ENCODE measurements at places on chromosomes 7 and 10.

DNA sequence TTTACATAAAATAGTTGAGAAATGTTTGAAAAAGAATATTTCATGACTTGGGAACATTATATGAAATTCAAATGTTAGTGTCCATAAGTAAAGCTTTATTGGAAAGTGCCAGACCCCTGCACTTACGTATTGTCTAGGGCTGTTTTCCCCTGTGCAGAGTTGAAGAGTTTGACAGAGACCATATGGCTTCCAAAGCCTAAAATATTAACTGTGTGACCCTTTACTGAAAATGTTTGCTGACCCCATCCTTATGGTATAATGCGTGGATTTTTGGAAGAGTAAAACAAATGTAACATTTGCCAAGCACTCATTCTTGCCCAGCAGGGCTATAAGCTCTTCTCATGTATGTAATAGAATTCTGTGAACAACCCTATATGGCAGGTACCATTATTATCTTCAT is 40.1 kb upstream of the RAB18 start:
- no peak for DNase-seq

DNA sequence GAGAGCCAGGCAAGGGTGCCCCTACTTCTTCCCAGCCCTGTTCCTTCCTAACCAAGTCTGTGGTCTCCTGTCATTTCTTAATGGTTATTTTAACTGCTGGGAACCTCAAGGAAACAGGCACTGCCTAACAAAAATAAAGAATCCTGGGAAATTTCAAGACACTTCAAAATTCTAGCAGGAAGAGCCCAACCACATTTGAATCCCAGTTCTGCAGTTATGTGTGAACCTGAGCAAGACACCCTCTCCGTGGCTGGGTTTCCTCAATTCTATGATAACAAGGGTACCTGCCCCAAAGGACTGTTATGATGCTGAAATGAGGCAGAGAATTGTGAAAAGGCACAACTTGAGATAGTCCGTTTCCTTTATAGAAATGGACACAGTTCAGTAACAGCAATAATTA is 36.2 kb upstream of the DUSP5 start:
- DNase-seq, result no peak

GRCh38 chr10:69726850-69727249 is 74.9 kb upstream of the COL13A1 start:
- DNase-seq, result no peak

DNA sequence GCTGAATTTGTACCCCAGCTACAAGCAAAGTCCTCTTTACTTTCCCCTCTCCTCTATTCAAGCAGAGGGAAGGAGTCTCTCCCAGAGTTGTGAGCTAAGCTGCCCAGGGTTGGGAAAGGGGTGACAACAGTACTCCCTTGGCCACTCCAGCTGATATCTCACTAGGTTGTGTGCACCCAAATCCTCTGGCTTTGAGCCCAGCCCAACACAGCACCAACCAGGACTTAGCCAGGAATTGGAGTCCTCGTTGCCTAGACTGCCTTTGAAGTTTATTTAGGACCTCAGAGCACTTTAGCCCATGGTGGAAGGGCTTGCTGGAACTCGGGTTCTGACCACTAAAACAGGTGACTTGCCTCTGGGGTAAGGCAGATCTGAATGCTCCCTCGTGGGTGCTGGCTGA is 35.7 kb upstream of the DYNC1I1 start:
- DNase-seq, result no peak

- DNase-seq, result no peak
Measured at GRCh38 chr10:30455816-30456215, 21.8 kb downstream of the MAP3K8 start.

- no peak for DNase-seq
Measured at GRCh38 chr7:148967032-148967372, 61.3 kb downstream of the PDIA4 start.

- DNase-seq, result no peak
Measured at GRCh38 chr7:30764030-30764975, 6.9 kb upstream of the MINDY4 start.

DNA sequence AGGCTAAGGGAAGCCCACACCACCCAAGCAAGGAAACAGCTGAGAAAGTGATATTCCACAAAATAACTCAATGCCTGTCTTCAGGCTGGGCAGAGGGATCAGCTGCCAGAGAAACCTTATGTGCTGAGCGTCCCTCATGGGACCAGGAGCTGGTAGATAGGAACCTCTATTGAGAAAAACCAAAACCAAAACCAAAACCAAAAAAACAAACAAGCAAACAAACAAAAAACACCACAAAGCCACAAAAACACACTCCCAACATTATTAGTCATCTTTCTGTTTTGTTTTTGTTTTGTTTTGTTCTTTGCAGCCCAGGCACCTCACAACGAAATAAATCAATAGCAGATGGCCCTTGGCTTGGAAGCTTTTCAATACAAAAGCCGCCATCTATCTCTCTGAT is 760.8 kb upstream of the CELF2 start:
- no peak for DNase-seq

DNA sequence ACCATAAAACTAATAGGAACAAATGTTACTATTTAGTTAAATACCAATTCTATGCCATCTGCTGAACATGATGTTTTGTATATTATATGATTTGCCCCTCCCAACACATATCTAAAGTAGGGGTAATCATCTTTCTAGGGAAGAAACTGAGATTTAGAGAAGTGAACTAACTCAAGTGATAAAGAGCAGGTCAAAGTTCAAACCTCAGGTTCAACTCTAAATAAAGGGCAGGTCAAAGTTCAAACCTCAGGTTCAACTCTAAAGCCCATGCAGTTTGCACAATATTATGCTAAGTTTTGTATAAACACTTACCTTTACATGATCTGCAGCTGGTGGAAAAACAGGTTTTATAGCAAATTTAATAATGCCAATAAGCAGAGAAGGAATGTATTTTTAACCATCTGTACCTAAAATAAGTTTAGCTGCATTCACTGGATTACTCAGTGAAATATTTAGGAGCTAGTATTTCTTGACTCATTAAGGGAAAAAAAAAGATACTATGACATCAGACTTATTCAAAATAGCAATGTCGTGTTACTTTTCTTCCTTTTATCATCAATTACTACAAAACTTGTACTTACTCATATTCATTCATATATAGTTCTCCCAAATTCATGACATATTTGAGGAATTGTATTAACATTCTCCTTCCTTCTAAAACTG is 1194.3 kb upstream of the CELF2 start:
- no peak for DNase-seq

Data from epithelial cell of prostate (primary cell).